CD4-positive, alpha-beta T cell treated with Interleukin-21 for 1 hour (primary cell): ENCODE measurements at places on chromosomes 13 and 19.

- peak; percentile 58 for DNase-seq
Measured at GRCh38 chr13:110593430-110594130, 21.8 kb upstream of the NAXD start.

GRCh38 chr13:110268061-110268460 lies 38.9 kb downstream of the COL4A1 start:
- no peak for DNase-seq

- DNase-seq: no peak
Measured at GRCh38 chr13:41694545-41695301, 237.4 kb downstream of the RGCC start.

DNA sequence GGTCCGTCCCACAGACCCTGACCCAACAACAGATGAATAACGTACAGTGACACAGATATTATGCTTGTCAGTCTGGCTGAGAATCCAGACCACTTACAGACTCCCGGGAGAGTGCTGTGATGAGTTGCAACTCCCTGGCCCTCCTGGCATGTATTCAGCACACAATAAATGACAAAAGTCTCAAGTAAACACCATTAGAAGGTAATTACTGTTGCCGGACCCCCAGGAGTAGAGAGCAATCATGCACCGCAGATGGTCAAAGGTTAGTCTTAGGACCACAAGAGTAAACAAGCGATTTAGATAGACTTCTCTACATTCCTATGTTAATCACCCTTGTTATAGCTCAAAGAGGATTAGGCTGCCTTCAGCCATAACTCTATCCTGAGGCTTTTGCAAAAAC lies 726.4 kb upstream of the GPC6 start:
- no peak for DNase-seq

DNA sequence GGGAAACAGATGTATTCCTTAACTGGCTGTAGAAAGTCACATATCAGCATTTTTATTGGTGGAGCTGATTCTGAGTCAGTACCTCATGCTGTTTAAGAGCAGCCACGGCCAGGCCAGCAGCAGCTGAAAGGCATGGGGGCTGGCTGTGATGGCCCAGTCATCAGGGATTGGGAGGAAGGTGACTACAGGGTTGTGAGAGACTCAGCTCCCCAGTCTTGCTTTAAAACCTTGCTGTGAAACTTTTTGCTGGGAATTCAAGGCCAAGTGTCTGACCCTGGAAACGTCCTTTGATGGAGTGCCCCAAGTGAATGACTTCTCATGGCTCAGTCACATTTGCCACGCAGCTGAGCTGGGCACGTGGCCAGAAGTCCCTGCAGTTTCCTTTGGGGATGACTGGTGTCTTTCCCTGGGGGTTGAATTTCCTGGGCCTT lies 39.1 kb upstream of the RNF113B start:
- DNase-seq: no peak

DNA sequence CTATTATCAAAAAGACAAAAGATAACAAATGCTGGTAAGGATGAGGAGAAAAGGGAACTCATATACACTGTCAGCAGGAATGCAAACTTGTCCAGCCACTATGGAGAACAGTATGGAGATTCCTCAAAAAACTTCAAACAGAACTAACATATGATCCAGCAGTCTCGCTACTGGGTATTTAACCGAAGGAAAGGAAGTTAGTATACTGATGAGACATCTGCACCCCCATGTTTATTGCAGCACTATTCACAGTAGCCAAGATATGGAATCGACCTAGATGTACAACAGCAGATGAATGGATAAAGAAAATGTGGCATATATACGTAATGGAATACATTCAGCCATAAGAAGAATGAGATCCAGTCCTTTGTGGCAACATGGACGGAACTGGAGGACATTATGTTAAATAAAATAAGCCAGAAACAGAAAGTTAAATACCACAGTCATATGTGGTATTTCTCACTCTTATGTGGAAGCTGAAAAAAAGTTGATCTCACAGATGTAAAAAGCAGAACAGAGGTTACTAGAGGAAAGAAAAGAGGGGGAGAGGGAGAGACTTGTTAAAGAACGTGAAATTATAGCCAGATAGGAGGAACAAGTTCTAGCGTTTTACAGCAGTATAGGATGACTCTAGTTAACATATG lies 83.2 kb downstream of the RUBCNL start:
- no peak for DNase-seq

DNA sequence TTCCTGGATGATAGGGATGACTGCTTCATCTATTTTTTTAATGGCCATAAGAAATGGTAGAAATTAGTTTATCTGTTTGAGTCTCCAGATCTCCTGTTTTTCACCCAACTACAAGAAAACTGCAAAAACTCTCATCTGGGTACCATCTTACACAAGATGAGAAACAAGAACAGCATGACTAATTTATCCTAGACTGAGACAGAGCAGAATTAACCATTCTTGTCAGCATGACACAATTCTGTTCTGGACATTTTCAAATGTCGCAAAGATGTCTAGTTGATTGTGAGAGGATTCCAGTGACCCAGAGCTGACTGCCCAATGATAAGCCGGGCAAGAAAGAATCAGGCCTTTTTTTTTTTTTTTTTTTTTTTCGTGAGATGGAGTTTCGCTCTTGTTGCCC lies 12.8 kb downstream of the ZNF43 start:
- no peak for DNase-seq

DNA sequence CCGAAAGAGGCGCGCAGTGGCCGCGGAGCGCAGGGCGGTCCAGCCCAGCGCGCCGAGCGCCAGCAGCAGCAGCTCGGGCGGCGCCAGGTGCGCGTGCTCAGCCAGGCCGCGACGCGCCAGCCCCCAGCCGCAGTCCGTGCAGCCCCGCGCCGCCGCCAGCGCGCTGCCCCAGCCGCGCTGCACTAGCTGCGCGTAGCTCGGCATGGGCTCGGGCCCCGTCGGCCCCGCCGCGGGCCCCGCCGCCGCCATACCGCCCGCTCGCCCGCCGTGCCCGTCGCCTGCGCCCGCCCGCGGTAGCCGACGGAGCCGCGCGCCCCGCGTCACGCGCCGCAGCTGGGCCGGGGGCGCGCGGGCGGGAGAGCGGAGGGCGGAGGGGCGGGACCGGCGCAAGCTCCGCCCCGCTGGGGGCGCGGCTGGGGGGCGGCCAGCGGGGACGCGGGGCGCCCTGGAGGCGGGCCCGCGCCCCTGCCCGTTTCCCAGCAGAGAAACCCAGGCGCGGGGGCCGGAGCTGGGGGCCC lies at the start of gene CERS1:
TSS of gene CERS1 (minus strand) at position 335 of the 518 bp plus-strand sequence. CDS start at position 249, 86 bp downstream.
- no peak for DNase-seq

GRCh38 chr13:22073718-22074117 lies 402.8 kb downstream of the FGF9 start:
- DNase-seq: no peak

- no peak for DNase-seq
Measured at GRCh38 chr19:15123900-15124299, 16.7 kb downstream of the SYDE1 start.

DNA sequence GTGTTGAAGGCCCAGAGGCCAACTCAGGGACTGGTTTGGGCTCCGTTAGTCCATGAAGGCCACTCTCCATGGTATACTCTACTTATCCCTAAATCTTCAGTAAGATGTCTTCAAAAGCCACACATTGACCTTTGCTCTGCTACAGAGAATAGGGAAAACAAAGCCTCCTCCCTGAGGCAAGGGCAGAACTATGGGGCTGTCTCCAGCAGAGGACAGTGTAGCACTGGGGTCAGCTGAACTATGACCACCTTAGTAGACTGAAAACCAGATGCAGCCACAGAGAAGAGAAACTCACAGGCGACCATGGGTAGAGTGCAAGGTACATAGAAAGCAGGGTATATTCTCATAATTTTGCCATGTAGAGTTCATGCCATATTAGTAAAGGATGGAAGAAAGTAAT lies 587.4 kb downstream of the LMO7 start:
- no peak for DNase-seq

GRCh38 chr13:47835470-47836228 lies 165.4 kb downstream of the SUCLA2 start:
- DNase-seq: no peak

- DNase-seq: no peak
Measured at GRCh38 chr13:103965506-103966243, 899.5 kb upstream of the SLC10A2 start.

DNA sequence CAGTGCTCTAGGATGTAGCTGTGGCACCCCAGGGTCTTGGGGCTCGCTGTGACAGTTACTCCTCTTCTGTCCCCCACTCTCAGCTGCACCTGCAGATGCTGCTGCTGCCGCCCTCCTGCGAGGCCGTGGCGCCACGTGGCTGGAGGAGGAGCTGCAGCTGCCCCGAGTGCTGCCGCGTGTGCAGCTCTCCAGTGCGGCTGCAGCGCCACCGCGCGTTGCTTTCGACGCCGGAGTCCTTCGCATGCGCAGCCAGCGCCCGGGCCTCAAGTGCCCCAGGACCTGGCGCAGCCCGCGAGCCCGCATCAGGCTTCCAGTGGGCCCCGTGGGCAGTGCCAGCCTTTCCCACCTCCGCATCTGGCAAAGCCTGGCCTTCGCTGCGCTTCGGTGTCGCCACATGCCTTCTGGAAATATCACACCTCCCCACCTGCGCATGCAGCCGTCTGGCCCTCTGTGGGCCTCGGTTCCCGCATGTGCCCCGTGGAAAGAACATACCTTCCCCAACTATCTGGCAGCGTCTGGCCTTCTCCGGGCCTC lies 692 bp upstream of the ZNF580 start:
- DNase-seq: peak; percentile 80

DNA sequence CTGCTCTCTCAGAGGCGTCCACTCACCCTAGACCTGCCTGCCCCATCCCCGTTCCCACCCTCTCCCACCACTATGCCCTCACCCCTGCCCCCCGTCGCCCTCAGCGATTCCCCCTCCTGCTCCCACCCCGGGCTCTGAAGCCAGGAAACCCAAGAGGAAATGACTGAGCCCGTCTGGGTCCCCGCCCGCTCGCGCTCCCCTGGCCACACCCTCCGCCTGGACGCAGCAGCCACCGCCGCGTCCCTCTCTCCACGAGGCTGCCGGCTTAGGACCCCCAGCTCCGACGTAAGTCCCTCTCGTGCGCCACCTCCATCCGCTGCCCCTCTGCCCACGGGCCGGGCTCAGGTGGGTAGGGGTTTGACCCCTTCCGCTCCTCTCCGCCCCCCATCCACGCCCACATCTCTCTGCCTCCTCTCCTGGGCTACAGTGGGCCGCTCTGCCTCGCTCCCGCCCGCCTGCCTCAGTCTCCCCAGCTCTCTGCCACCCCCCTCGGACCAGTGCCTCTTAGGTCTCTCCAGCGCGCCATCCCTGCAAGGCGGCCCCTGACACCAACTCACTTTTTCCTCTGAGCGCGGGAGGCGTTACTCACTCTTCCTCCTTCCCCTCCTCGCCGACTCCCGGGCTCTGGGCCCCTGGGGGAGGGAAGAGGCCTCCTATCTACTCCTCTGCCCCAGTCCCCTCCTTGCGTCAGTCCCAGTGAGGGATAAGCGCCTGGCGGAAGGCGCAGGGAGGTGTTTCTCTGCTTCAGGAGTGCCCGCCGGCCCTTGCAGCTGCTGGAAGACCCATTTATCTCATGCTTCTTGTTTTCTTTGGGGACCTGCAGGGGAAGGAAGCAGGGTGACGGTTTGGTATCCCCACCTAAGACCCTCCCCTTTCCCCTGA lies at the start of gene FXYD5:
TSS of gene FXYD5 (plus strand) at position 211 of the 882 bp plus-strand sequence. CDS start 816 bp downstream, outside the sequence.
- DNase-seq: peak; percentile 70

GRCh38 chr13:96379967-96380366 lies 290.1 kb downstream of the HS6ST3 start:
- DNase-seq: no peak

- no peak for DNase-seq
Measured at GRCh38 chr13:29454931-29455481, 140.5 kb downstream of the SLC7A1 start.

DNA sequence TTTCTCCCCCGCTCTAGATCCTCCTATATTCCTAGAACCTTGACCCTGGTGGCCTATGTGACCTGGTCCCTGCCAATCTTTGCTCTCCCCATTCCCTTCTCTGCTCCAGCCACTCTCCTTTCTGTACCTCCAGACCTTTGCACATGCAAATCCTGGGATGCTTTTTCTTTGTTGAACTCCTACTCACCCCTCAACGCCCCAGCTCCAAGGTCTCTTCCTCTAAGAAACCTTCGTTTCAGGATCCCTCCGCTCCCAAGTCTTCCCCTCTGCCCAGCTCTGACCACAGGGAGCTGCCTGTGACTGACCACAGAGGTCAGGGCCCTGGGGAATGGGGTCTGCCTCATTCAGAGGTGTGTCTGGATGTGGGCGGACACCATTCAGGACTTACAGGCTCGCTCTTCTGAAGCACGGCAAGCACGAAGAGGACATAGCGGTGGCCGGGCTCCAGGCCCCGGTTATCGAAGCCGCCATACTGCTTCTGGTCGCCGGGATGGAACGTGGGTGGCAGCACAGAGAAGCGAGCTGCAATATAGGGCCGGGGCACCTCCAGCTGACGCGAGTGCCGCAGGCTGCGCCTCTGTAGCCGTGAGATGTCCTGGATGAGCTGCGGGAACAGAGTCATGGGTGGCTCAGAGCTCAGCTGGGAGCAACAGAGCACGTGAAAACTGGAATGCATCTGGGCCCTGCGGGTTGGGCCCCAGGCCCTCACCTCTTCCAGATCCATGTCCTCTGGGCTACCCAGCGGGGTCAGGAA lies 120.9 kb downstream of the PTPRS start:
- DNase-seq: no peak

- DNase-seq: no peak
Measured at GRCh38 chr13:51643105-51643881, 59.0 kb downstream of the WDFY2 start.
